ENCODE measurements at places on chromosomes 4 and X.

DNA sequence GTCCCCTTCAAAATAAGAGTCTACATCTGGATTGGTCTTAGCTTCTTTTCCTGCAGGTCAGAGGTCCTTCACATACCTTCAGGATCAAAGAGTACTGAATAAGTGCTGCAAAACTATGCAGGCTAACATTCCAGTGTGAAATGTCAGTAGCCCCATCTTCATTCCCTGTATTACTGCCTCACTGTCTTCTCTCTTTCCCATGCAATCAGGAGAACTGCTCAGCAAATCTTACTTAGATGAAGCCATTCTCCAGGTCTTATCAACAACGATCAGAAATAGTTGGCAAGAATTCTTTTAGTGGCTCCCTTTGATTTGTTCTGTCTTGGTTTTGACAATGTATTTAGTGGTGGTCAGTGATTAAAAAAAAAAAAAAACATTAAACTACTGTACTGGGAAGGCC is 26.0 kb upstream of the IQCM start:
- DNase-seq, result no peak

GRCh38 chrX:153423652-153424051 is 12.4 kb downstream of the ZFP92 start:
- no peak for DNase-seq

DNA sequence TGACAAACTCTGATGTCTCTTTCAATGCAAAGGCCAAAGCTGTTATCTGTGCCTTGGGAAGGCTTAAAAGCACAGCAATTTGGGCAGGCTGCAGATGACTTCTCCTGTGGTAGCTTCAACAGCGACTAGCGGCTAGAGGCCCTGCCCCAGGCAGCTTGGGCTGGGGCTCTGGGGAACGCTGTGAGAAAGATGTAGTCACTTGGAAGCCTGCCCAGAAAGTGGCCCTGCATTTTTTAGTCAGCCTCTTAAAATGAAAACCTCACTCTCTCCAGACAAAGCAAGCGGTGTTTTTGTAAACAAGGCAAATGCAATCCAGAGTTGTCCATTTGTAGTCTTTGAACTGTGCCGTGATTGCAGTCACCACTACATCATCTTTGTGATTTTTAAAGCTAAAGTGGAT is 27.5 kb downstream of the PCYT1B start:
- no peak for DNase-seq

- DNase-seq, result no peak
These were observed 44.4 kb downstream of the PDHA1 start for GRCh38 chrX:19388064-19388679.

GRCh38 chr4:176323511-176324160 is 3.9 kb downstream of the SPCS3 start:
- no peak for DNase-seq

DNA sequence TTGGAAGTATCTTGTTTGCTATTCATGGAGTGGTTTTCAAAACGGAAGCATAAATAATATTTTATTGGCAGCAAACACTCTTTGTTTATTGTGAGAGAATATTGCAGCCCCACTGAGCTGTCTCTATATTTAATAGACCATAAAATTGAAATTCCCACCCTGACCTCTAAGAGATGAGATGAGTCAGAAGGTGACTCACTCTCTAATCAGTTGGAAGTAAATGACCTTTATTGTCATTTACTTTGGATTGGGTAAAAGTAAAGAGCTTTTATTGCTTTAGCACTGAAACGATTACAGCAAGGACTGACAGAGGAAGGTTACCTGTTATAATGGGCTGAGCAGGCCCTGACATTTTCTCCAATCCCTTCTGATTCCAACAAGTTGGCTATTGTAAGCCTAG is 55.0 kb downstream of the SYTL5 start:
- no peak for DNase-seq

- DNase-seq, result no peak
These were observed 93.6 kb upstream of the PTPN13 start for GRCh38 chr4:86500527-86500926.

- no peak for DNase-seq
These were observed 71.2 kb downstream of the SUPT20HL2 start for GRCh38 chrX:24242649-24243175.

- no peak for DNase-seq
These were observed 159.5 kb downstream of the PPP3CA start for GRCh38 chr4:101187841-101188240.

GRCh38 chr4:102444752-102445151 is 56.4 kb upstream of the NFKB1 start:
- no peak for DNase-seq

GRCh38 chr4:102451266-102451665 is 49.9 kb upstream of the NFKB1 start:
- DNase-seq, result no peak

GRCh38 chr4:4416981-4417380 is 30.1 kb downstream of the NSG1 start:
- no peak for DNase-seq

DNA sequence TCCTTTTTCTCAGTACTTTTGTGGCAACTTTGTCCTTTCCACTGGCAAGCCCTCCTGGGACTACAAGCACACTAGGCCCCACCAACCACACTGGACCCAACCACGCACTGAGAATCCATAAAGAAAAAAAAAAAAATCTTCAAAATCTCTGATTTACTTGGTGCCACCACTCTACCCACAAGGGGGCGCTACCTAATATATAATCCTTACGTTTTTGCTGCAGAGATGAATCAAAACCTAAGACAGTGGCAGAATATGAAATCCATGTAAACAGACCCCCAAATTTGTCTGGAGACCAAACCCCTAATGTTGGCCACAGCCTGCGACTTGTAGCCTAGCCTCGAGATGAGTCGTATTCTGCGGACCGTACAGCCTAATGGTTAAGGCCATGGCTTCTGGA is 63.5 kb upstream of the ARHGAP36 start:
- no peak for DNase-seq

DNA sequence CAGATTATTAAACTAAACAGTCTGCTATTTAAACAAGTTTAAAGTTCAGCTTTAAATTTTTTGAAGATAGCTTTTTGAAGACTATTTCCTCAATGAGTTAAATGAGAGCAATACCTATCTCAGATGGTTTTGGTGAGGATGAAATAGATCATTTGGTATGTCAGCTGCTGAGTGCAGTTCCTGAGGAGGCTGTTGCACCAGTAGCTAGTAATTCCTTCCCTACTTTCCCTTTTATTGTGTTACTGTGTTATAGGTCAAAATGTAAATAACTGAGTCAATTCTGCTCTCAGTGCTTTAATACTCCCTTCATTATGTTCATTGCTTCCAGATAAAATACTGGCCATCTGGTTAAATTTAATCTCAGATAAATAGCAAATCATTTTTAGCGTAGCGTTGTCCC is 48.6 kb downstream of the BMPR1B start:
- no peak for DNase-seq

GRCh38 chrX:41984628-41985027 is 61.3 kb upstream of the CASK start:
- DNase-seq, result no peak

DNA sequence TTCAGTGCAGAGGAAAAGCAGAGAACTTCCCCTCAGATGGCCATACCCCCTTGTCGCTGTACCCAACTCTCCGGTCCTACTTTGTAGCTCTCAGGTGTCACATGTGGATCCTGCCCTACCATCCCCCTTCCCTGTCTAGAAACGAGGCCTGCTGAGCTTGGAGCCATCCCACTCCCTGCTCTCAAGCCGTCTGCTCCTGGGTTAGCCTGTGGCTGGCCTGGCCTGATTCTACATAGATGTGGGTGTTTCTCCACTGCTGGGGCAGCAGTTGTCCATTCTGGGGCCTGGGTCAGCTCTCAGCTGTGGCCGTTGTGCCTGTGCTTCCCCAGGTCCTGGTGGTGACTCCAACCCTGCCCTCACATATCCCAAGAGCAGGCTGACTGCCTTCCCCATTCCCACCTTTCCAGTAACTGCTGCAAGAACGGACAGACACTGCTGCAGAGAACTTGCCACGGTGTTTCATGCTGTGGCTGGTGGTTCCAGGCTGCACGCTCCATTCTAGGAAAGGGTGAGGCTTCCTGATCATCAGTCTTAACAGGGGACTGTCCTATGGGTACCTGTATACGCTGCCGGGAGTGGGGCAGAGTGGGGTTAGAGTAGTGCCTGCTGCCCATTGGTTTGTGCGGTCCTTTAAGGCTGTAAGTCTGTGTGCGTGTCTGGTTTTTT is 3.6 kb downstream of the IL9R start:
- DNase-seq, result no peak

All from NCI-H2029 (cell line).